ENCODE measurements at places on chromosomes 6 and 20.

- no peak for DNase-seq
Observed at GRCh38 chr6:158322724-158323560, 10.7 kb downstream of the TULP4 start.

DNA sequence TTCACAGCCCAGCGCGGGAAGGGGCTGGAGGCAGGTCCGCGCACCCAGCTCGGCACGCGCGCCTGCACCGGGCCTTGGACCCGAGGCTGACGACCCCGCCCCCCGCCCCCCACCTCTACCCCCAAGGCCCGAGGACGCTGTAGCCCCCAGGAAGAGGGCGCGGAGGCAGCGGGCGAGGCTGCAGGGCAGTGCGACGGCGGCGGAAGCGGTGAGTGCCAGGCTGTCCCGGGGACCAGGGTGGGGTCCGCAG is 1.2 kb downstream of the LIME1 start:
- DNase-seq = peak; percentile 38

DNA sequence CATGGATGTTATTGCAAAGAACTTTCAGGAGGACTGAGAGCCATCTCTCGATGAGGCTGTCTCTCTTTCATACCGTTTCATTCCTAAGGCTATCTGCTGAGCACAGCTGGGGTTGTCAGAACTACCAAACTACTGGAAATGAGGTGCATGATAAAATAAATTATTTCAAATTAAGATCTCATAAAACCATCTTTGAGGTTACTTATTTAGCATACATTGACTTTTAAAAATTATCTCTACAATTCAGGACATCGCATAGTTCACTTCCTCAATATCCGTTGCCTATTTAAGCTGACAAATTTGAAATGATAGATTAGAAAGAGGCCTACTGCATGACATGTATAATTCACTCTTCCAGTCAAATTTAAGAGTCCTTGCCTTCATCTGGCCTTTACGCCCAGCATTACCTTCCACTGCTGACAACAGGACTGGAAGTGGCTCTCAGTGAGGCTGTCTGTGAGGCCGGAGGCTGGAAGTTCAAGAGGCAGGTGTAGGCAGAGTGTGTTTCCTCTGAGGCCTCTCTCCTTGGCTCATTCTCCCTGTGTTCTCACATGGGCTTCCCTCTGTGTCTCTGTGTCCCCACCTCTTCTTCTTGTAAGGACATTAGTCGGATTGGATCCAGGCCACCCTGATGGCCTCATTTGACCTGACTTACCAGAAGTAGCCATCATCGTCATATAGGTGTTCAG is 12.8 kb upstream of the DUSP22 start:
- DNase-seq = no peak

DNA sequence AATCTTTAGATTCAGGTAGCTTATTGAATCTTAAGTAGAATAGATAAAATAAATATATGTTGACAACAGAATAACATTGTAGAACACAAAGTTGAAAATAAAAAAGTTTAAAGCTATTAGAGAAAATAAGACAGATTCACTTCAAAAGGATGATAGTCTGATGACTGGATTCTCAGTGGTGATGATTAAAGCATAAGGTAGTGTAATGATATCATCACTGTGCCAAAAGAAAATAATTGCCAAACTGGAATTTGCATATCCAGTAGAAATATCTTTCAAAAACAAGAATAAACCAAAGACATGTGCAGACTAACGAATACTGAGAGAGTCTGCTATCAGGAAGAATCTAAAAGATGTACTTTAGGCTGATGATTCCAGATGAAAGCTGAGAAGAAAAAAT is 30.2 kb downstream of the ENPP1 start:
- no peak for DNase-seq
